ENCODE measurements at places on chromosomes 4 and X.

DNA sequence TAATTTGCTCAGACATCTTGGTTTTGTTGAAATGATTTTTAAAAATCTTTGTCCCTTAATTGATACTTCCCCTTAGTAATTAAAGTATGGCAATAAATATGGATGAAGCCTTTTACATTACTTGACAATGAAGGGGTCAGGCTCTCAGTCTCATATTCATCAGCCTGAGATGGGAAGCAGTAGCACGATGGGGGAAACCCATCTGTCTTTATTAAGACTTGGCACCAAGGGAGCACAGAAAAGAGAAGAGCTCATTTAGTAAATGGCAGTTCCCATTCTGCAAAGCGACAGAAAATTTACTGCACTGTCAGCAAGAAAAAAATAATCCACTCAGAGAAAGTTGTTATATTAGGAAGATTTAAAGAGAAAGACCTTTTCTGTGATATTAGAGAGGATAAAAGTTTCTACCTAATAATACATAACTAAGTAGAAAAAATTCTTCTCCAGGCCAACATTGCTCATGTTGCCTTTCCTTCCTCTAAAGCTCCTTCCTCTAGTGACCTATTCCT is 7.9 kb upstream of the SERTM2 start:
- DNase-seq: no peak

GRCh38 chr4:20219521-20219920 is 32.2 kb upstream of the SLIT2 start:
- no peak for DNase-seq

DNA sequence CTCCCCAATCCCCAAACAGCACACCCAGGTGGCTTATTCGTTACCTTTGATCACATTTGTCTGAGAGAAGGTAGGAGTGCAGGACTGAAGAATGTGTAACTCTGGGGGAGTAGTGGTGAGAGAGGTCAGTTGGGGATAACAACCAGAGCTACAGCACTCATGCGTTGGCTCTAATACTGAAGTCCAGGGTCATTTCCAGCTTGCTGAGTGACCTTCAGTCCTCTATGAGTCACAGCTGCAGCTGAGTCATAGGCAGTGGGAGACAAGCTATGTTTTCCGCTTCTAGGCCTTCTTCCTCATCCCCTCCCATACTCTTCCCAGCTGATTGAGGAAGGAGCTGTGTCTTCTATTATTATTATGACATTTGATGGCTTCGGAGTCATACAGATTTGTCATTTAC is 31.6 kb upstream of the CT47C1 start:
- DNase-seq: no peak

- DNase-seq: no peak
These were observed 60.0 kb downstream of the SMC1A start for GRCh38 chrX:53362449-53362848.

DNA sequence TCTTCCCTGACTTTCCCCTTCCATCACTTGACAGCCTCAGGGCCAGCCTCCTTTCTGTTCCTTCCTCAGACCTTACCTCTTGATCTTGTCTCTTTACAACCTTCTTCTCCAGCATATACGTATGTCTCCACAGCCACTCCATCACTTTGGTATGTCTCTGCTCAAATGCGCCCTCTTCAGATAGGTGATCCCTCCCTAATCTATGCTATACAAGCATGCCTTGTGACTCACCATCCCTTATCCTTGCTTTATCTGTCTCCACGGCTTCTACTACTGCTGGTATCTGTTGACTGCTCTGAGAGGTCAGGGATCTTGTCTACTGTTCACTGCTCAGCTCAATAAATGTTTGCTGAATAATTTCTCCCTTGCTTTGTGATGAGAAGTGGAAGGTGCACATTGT is 9.0 kb downstream of the ARAP2 start:
- DNase-seq: no peak

GRCh38 chrX:16771483-16772398 is 14.5 kb upstream of the TXLNG start:
- DNase-seq: no peak

DNA sequence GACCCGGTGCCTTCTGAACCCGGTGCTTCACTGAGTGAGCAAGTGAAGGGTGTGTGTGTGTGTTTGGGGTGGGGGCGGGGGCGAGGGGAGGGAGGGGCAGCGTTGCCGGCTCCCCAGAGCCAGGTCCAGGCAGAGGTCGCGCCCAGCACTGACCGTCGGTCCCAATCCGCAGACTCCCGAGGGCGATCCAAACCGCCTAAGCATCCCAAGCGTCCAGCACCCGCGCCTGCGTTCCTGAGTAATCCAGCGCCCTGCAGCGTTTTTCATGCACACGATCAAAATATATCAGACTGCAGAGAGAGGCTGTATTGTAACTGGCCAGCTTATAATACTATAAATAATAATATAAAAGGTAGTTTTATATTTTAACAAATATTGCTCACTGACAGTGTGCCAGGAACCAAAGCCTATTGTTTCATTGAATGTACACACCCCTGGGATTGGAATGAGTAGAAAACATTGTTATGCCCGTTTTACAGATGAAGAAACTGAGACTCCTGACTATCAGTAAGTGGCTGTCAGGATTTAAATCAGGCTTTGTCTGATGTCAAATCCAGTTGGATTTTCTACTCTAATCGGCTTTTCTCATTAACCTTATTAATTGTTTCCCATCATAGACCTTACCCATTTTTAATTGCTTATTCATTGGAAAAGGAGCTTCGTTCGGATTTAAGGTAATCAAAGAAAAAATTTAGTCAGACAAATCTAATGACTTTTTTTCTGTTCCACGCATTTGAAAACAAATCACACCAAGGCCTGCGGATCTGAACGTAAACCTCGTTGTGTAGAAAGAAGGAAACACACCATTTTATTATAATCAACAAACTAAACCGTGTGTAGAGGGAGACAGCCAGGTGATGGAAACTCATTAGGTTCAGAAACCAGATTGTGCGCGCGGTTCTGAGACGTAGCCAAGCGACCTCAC is 4.0 kb upstream of the NKX3-2 start:
- no peak for DNase-seq

DNA sequence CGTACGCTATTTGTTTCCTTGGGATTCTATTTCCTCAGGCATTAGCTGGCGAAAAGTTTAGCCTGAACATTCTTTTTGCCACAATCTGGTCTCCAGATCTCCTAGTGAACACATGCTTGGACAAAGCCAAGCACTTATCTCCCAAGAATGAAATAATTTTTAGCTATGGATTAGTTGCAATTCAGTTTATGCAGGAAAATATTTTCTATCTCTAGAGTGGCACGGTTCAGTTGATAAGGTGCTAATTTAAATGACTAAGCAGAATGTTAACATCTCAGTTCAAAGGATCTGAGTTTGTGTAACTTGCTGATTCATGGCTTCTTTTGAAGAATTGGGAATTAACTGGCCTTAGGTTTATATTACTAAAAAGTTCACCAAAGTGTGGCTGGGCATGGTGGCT is 58.1 kb upstream of the JADE1 start:
- no peak for DNase-seq

DNA sequence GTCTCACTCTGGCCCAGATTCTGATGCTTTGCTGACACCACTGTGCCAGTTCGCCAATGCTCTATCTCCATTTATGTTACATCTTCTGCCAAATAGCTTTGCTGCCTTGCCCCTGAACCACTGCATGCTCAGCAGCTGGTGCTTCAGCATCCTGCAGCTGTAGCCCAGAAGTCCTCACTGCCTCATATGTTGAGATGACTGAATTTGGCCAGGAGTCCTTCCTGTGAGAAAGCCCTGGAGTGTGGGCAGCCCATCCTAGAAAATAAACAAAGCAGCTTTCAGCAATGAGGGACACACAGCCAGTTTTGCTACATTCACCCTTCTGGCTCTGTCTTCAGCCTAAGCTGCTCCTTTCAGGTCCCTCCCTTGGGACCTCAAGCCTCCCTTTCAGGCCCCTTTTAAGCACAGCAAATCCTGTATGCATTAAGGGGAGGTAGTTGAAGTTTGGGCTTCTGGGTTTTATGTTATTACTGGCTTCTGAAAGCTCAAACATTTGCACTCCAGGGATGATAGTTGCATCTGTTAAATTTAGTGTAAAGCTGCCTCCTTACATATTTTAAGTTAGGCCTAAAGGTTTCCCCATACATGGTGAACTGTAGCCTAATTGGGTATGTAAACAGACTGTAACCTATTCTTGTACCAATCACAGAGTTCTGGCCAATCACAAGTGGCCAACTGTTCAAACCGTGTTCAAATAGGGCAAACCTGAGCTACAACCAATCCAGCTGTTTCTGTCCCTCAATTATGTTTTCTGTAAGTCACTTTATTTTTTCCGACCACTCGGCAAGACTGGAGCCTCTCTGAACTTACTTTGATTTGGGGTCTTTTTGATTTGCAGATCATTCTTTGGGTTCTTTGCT is 2.1 kb upstream of the TMEM165 start:
- DNase-seq: no peak

DNA sequence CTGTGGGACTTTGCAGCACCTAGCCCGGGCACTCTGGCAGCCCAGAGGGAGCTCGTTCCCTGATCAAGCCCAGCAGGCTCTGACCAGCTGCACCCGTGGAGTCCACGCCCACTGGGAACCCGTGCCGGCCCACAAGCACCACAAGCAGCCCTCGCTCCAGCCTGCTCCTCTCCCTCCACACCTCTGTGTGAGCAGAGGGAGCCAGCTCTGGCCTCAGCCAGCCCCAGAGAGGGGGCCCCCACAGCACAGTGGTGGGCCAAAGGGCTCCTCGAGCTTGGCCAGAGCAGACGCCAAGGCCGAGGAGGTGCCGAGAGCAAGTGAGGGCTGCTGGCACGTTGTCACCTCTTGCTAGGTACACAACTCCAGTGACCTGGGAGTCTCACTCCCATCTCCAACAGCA is 5.1 kb upstream of the UGT2A1 start:
- no peak for DNase-seq

- DNase-seq: no peak
These were observed 26.2 kb upstream of the PNPLA4 start for GRCh38 chrX:7953446-7953845.

- no peak for DNase-seq
These were observed 5.6 kb downstream of the QRFPR start for GRCh38 chr4:121375262-121375661.

- no peak for DNase-seq
These were observed 11.6 kb upstream of the MAGEB17 start for GRCh38 chrX:16155581-16156096.

GRCh38 chr4:52566136-52567031 is 92.7 kb downstream of the USP46 start:
- no peak for DNase-seq

GRCh38 chrX:3076416-3076991 is 35.2 kb downstream of the ARSF start:
- no peak for DNase-seq

DNA sequence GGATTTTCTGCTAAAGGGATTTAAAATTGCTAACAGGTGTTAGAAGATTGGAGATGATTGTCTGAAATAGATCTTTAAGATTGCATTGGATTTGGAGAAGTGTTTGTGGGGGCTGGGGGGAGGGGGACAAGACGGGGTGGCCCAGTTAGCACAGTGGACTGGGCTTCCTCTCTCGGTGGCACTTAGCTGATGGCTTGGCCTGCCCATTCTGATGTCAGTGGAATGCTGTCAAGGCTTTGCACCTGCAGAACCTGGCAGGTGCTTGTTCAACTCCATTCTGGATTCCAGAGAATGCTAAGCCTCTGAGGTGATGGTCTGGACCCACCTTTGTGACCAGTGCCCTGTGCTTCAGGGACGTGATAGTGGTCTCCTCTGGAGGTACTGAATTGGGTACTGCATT is 43.7 kb downstream of the ADD1 start:
- no peak for DNase-seq

DNA sequence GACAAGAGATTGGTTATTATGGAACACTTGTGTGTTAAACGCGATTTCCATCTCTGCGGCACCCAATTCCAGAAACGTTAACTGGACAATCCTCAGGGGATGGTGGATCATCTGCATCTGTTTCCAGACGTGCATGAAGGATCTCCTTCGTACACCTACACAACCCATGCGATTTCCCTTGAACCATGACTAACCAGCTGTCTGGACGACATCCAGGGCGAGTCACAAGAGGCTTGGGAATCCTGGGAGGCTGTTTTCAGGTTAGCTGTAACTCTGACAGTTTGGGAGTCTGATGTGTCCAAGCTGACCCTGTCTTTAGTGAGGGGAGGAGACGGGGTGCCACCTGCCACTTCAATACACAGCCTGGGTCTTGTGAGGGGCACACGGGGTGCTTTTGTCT is 84.5 kb downstream of the GATB start:
- no peak for DNase-seq

- no peak for DNase-seq
These were observed 55.2 kb downstream of the AREG start for GRCh38 chr4:74499986-74500781.

DNA sequence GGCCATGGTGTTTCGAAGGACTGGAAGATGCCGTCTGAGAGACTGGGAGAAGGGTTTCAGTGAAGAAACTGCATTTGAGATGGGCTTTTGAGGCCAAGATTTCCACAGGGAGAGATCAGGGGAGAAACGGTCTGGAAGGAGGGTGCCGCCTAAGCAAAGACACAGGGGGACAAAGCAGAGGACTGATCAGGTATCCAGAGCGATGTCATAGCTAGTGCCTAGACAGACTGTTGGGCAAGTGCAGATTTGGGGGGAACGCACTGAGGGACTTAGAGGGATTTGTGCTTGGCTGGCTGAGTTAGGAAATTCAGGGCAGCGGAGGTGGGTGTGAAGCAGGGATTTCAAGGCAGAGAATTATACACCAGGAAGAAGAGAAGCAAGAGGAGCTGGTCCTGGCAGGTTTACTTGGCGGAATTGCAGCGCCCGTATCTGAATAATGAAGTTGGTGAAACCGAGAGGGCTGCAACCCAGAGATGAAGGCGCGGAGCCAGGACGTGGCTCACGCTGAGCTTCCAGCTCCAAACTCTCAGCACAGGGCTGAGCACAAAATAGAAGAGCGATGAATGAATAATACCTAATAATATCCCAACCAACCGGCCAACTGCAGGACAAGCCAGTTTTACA is 106.9 kb downstream of the MAML3 start:
- DNase-seq: no peak

GRCh38 chr4:180280726-180281297 is 1962.4 kb upstream of the TENM3 start:
- DNase-seq: no peak

GRCh38 chr4:7007142-7007907 is 35.8 kb upstream of the TADA2B start:
- no peak for DNase-seq

GRCh38 chrX:111180750-111181240 is 84.8 kb downstream of the PAK3 start:
- DNase-seq: no peak

GRCh38 chrX:120504569-120504968 is 35.5 kb upstream of the LAMP2 start:
- no peak for DNase-seq

DNA sequence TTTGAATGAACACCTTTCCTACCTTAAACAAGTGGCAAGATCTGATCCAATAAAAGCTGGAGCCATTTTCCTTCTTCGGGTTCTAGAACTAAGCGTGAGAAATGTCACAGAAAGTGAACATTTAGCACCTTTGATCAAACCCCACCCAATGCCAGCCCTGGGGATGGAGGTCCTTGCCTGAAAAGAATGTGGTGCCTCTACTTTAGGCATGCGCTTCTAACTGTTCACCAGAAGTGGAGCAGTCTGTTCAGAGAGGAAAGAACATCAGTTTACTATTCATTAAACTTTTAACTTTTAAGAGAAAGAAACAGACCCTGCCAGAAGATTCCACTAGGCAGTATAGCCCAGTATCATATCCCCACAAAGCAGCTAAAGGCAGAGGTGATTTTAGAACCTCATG is 75.9 kb downstream of the INTS12 start:
- DNase-seq: no peak

- DNase-seq: peak; percentile 63
These were observed 415 bp downstream of the SHISA3 start for GRCh38 chr4:42397635-42398170.

GRCh38 chrX:68375803-68376202 is 57.5 kb downstream of the OPHN1 start:
- no peak for DNase-seq

- DNase-seq: no peak
These were observed 61.5 kb upstream of the NR3C2 start for GRCh38 chr4:148503681-148504080.

All from glutamatergic neuron (in vitro differentiated cells).